ENCODE measurements at places on chromosomes 11 and 22.

GRCh38 chr11:117670924-117671323, 126.1 kb downstream of the DSCAML1 start:
- DNase-seq: no peak

DNA sequence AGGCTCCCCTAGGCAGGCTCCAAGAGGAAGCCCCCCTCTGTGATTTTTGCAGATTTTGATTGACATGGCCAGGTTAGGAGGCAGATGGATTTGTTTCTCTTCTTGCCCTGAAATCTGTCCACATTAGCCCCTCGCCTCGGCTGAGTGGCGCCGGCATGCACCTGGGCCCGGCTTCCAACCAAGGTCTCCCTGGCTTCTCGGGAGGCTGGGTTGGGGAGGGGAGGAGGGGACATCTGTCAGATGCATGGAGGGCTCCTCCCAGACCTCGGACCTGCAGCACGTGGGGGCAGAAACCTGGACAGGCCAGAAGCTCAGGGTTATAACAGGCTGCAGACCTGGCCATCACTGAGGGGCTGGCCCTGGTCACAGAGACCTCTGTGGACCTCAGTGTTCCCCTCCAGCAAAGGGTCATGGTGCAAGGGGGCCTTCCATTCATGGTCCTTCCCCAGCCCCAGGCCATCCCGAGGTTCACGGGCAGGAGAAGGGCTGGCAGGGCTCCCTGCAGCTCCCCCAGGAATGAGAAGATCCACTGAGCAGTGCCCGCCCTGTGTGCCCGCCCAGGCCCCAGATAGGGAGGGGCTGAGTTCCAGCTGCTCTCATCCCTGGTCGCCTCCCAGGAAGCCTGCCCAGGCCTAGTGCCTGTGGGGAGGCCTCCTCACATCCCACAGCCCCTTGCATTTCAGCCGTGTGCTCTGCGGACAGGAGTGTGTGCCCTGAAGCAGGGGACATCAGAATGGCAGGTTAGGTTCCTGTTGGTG, 747.8 kb downstream of the BRD1 start:
- DNase-seq: no peak

- no peak for DNase-seq
Measured at GRCh38 chr22:44663256-44663999, 38.6 kb upstream of the PRR5 start.

- DNase-seq: no peak
Measured at GRCh38 chr11:34324466-34324865, 33.3 kb downstream of the ABTB2 start.

DNA sequence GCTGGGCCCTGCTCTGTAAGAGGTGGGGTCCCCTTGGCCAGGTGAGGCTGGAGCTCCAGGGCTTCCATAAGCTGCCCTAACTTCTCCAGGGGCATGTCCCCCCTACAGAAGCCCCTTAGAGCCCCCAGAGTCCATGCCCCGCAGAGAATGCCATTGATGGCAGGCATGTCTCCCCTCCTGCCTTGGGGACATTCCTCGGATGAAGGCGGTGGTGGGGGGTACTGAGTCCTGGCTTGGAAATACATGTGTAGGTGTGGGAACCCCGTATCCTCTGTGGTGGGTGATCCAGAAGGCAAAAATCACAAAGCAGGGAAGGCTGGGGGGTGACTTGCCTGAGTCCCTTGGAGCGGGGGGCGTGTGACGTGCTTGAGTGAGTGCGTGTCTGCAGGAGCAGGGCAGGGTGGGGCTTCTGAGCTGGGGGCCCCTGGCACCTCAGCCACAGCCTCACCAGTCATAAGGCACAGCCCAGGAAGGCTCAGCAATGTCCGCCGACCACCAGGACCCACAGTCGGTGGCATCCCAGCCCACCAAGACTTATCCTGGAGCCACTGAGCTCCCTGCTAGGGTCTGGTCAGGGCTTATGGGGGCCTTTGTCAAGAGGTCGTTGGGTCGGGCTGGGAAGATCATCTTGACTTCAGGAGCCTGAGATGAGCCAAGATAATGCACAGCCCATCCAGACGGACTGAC, 69.8 kb upstream of the KCNQ1OT1 start:
- DNase-seq: no peak

GRCh38 chr11:80082406-80082805, 641.6 kb upstream of the TENM4 start:
- no peak for DNase-seq

DNA sequence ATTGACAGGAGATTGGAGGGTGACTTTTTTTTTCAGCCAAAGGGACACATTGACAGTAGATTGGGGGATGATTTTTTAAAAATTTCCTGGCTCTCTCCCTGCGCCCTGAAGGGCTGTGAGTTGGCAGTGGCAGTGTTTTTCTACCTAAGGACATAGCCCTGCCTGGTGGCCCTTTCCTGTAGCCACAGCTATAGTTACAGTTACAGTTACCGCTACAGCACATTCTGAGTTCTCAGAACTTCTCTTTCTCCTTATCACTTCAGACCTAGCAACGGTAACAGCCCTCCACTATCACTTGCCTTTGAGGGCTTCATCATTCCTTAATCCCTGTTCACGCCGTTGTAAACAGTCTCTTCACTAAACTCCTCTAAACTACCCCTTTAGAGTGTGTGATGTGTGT, 684 bp downstream of the MRGPRX2 start:
- DNase-seq: no peak

DNA sequence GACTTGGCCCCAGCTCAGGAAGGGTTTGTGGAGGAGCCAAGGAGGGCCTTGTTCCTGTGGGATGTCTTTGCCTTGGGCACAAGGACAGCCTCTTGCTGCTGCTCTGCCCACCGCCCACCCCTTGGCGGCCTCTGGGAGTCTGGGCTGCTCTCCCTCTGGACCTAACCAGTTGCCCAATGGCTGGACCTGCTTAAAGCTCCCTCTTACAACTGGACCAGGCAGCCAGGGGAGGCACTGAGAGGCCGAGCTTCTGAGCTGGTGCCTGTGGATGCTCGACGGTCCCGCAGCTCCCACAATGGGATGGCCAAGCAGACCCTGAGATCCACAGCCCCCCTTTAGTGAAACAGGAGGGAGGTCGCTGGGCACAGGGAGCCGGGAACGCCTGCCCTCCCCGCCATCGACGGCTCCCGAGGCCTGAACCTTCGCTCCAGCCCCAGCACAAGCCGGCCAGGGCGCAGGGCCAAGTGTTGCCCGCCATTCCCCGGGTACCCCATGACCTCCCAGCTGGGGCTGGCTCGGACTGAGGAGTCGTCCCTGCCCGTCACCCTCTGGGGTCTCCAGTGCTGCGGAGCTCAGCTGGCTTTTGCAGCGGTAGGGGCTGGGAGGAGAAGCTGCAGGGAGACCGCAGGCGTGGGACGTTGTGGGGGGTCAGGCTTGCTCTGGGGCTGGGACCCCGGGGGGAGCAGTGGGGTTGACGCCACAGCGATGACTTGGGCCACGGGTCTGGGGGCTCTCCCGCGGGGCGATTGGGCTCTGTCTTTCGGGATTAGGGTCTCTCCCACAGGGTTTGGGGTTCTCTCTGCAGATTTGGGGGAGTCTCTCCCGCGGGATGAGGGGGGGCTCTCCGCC, 584 bp upstream of the GAL start:
- DNase-seq: no peak

DNA sequence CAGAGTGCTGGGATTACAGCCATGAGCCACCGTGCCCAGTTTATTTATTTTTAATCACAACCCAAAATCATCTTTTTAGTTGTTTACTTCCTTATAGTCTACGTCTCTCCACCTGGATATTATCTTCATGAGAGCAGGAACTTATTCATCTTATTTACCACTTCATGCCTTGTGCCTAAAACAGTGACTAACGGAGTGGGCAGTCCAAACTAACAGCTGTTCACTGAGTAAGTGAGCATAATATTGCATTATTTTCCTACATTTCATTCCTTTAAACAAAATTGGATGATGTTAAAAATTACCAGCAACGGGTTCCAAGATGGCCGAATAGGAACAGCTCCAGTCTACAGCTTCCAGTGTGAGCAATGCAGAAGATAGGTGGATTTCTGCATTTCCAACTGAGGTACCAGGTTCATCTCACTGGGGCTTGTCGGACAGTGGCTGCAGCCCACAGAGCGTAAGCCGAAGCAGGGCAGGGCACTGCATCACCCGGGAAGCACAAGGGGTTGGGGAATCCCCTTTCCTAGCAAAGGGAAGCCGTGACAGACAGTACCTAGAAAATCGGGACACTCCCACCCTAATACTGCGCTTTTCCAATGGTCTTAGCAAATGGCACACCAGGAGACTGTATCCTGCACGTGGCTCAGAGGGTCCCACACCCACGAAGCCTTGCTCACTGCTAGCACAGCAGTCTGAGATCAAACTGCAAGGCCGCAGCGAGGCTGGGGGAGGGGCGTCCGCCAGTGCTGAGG, 14.1 kb downstream of the TMEM123 start:
- no peak for DNase-seq

DNA sequence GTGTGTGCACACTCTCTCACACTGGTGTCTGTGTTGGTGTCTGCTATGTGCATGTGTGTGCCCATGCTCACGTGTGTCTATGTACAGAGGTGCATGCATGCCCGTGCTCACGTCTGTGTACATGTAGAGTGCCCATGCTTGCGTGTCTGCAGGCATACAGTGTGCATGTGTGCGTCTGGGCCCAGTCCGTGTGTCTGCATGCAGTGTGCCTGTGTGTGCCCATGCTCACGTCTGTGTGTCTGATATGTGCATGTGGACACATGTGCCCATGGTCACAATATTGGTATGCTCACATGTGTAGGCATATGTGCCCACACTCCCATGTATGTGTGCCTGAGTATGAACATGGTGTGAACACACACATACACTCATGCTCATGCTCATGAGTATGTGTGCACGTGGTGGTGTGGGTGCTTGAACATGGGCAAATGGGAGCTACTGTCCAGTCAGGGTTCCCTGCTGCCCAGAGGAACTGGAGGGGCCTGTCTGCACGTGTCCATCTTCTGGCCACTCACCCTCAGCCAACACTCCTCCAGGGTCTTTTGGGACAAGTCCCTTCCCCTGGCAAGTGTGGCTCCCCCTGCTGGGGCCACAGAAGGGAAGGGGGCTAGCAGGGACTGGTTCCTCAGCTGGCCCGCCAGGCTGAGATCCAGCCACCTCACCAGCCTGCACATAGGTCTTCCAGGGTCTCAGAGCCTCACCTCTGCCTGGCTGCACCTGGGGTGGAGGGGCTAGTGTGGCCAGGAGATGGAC, 7.3 kb upstream of the TBX1 start:
- no peak for DNase-seq

GRCh38 chr11:128345316-128345715, 242.0 kb downstream of the ETS1 start:
- DNase-seq: no peak

Data from stromal cell of bone marrow (primary cell).